ENCODE measurements at places on chromosomes 1 and 21.

GRCh38 chr1:66274634-66275033 lies 259.3 kb upstream of the SGIP1 start:
- DNase-seq: no peak

DNA sequence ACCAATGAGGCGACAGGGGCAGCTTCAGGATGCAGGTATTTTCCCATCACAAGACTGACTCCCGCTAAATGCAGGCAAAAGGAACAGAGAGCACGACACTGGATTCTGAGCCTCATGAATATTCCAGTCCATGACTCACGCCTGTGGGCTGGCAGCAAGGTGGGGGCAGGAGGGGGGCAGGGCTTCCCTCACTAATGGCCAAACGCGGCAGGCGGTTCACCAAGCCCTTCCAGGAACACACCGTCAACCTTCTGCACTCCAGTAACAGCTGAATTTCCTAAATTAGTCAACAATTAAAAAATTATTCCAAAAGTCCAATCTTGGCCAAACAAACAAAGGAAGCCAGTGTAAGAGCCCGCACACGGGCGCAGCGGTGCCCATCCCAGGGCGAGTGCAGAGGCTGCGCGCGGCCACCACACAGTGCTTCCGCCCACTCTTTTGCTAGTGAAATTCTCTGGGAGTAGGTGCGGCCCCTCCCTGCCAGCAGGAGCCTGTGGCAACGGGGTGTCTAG lies 12.5 kb upstream of the GPR153 start:
- no peak for DNase-seq

GRCh38 chr21:33660406-33660805 lies 18.1 kb downstream of the ITSN1 start:
- DNase-seq: no peak

GRCh38 chr21:34092262-34092921 lies 19.0 kb downstream of the MRPS6 start:
- DNase-seq: no peak

DNA sequence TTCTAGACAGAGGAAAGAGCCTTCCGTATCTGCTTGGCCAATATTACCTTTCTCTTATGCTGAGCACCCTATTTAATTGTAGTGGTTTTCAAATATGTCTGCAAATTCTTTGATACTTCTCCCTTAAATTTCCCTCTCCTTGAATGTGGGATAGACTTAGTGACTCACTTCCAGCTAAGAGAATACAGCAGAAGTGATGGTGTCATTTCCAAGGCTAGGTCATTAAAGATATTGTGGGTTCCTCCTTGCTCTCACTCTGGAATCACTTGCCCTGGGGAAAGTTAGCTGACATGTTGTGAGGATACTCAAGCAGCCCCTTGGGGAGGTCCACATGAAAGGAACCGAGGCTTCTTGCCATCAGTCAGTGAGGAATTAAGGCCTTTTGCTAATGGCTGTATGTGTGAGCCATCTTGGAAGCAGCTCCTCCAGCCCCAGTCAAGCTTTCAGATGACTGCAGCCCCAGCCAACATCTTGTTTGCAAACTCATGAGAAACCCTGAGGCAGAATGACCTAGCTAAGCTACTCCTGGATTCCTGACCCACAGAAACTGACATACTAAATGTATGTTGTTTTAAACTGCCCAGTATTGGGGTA lies 8.1 kb upstream of the CITED4 start:
- no peak for DNase-seq

DNA sequence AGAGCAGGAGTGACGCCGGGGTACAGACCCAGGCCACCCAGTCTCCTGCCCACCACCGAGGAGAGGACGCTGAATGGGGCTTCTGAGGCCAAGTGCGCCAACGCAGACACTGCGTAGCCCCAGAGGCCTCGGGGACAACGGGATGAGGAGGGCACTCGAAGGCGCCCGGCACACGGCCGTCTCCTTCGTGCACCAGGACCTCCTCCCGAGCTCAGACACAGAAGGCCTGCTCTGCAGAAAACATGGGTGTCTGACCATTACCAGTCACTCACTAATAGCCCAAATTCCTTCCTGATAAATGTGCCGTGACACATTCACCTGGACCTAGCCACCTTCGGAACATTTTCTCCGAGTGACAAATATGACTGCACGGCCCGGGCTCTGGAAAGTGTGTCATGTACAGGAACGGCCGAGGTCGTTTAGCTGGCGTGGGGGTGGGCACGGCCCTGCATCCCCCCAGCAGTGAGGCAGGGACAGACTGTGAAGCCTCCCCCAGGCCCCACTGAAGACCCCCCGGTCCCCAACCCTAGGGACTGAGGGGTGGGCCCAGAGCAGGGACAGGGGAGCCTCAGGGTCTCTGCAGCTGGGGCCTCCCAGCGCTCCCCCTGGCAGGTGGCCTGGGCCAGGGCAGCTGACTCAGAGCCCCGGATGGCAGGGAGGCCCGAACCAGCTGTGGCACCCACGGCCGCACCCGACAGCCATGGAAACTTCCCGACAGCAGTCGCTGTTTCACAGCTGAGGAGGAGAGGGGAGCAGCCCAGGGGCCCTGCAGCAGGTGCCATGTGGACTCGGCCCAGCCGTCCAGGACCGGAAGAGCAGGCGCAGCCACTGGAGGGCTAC lies 16.7 kb upstream of the COL6A2 start:
- no peak for DNase-seq

GRCh38 chr1:204211046-204211445 lies 2.7 kb downstream of the GOLT1A start:
- DNase-seq: no peak

- DNase-seq: no peak
Measured at GRCh38 chr1:97377432-97378034, 543.3 kb downstream of the DPYD start.

GRCh38 chr1:15475752-15476314 lies at the start of gene CELA2B:
Gene CELA2B, plus strand, starts transcription at chr1:15476104. Its CDS starts 22 bp downstream, at chr1:15476126.
- no peak for DNase-seq

GRCh38 chr1:26785611-26786436 lies 1.9 kb upstream of the PIGV start:
- DNase-seq: no peak

DNA sequence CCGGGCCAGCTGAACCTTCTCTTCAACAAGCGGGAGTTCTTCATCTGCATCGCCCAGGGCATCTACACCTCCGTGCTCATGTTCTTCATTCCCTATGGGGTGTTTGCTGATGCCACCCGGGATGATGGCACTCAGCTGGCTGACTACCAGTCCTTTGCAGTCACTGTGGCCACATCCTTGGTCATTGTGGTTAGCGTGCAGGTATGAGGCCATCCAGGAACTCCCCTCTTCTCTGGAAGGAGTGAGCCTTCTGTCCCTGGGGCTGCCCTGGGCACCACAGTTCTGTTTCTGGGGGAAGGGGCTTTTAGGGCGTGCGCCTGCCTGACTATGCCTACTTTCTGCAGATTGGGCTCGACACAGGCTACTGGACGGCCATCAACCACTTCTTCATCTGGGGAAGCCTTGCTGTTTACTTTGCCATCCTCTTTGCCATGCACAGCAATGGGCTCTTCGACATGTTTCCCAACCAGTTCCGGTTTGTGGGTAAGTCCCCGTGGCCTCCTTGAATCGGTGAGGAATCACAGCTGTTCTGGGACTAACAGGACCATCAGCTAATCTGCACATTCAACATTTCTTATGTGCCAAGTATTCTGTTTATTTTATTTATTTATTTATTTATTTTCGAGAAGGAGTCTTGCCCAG lies 21.1 kb downstream of the ATP8B2 start:
- no peak for DNase-seq

DNA sequence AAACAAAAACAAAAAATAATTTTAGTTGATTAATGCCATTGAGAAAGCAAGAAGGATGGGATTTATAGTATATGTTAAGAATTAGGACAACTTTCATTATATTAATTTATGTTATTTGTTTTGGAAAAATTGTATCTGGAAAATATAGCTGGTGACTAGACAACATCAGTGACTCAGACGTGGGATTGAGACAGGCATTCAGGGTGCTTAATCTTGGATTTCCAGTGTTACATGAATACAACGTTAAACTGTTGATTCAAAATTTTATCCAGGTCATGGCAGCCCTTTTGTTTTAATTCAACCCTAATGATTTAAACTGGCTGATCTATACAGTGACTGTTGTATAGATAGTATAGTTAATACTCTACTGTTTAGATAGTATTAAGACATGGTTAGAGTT lies 827.1 kb upstream of the B3GALT2 start:
- DNase-seq: no peak

DNA sequence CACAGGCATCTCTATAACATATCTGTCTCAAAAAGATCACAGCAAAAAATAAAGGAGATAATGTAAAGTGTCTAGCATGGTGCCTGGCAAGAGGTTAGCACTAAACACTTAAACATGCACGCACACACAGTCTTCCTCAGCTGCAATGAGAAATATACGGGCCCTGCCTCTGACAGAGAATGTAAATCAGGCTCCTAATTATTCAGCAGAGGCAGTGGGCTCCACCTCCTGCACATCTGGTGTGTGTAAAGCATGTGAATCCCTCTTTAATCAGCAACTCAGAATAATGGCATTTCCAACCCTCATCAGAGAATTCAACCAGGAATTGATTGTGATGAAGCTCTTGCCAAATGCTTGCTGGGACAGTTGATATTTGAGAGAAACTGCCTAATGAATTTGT lies 85.6 kb upstream of the KCNA3 start:
- DNase-seq: no peak

DNA sequence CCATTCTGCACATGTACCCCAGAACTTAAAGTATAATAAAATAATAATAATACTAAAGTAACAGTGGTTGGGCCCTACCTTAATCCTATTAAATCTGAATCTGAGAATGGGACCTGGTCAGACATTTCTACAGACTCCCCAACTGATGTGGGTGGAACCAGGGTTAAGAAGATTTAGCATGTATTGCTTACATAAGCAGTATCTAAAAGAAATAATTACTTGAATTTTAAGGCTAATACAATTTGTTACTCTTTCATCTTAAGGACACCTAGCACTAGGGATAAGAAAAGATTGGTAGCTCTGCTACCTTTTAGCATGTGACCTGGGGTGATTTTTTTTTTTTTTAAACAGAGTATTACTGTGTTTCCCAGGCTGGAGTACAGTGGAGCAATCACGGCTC lies 79.4 kb downstream of the IVNS1ABP start:
- no peak for DNase-seq

DNA sequence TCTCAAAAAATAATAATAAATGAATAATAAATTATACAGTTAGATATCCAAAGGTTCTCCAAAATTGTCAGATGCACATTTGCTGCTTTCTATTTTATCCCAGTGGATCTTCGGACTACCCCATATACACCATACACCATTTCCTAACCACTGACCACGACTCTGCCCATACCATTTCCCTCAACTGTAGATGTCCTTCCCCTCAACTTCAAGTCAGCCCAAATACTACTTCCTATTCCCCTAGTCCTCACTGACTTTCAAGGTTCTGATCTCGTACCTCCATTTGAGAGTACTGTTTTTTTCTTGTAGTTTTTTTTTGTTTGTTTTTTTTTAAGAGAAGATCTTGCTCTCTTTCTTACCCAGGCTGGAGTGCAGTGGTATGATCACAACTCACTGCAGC lies 19.6 kb downstream of the EIF4G3 start:
- no peak for DNase-seq

- DNase-seq: no peak
Measured at GRCh38 chr1:20903437-20903836, 116.3 kb upstream of the HP1BP3 start.

GRCh38 chr1:10685808-10686403 lies 110.5 kb downstream of the CASZ1 start:
- no peak for DNase-seq

DNA sequence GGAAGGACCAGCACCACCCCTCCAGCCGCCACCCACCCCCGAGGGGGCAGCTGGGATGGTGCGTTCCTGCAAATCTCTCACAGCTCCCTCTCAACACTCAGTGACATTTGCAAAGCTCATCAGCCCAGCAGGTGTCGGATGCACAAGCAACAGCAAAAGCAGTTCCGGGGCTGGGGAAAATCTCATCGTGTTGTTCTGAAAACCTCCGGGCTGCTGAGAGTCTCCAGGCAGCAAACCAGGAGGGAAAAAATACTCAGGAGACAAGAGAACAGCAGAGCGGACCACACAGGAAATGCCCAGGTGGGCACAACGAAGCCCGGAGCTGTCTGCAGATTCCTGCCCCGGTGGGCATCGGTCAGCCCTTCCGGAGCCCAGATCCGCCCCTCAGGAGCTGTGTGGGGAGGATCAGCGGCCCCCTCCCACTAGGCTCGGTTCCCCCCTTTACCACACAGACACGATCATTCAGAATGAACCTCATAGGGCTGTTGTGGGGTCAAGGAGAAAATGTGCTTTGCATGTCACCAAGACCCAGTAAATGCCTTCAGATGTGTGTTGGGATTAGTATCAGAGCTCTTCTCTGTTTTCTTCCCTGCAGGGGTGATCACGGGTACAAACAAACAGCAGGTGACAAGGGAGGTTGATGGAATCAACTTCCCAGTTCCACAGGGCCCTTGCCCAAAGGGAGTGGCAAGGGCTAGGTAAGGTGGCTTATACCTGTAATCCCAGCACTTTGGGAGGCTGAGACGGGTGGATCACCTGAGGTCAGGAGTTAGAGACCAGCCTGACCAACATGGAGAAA lies 127.0 kb upstream of the TIAM1 start:
- no peak for DNase-seq

DNA sequence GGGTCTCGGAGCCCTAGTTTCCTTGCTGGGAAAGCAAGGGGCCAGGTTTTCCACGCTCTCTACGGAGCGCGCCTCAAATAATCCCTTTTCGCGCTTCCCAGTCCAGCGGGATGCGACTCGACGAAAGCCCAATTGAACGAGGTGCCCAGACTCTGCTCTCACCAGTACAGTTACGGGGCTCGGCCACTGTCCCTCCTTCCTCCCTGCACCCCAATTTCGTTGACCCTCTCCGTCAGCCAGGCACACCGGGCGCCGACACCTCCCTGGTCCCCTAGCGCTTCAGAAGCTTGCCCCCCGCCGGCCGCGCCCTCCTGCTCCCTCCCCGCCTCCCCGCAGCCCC lies 389 bp downstream of the SEMA6C start:
- DNase-seq: no peak

All from activated CD8-positive, alpha-beta memory T cell treated with anti-CD3 and anti-CD28 coated beads for 4 hours (primary cell).